ENCODE measurements at places on chromosomes 6 and 20.

- DNase-seq: no peak
- H3K27ac ChIP-seq: no peak overlapping the region
- H3K4me3 ChIP-seq: no peak overlapping the region
- H3K36me3 ChIP-seq: no peaks in the 10 kb centered on the region
Measured at GRCh38 chr6:141677598-141678211, 455.0 kb upstream of the GJE1 start.

DNA sequence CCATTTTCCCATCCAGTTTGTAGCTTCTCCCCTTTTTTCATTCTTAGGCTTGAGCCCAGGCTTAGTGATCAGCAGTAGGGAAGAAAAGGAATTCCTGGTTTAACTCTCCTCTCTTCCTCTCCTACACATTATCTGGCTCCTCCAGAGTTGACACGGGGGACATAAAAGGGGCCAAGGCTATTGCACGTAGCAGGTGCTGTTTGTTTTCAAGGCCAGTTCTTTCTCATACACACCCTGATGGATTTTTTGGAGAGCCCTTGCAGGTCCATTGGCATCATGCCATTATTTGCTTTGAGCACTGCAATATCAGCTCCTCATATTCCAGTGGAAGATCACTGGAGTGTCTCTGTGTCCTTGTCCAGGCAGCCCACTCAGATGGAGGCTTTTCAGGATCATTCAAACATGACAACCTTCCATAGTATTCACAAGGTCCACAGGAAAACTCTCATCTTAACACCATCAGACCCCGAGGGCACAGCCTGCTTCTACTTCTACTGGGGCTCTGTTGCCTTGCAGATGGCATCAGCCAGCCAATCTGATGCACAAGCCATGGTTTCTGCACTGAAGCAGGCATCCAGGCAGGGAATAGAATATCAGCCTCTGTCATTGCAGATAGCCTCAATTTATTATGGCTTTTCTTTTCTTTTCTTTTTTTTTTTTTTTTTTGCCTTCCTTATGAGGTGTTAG is 18.8 kb downstream of the PLCB4 start:
- no peak overlapping the region for H3K27ac ChIP-seq
- no peak for DNase-seq

DNA sequence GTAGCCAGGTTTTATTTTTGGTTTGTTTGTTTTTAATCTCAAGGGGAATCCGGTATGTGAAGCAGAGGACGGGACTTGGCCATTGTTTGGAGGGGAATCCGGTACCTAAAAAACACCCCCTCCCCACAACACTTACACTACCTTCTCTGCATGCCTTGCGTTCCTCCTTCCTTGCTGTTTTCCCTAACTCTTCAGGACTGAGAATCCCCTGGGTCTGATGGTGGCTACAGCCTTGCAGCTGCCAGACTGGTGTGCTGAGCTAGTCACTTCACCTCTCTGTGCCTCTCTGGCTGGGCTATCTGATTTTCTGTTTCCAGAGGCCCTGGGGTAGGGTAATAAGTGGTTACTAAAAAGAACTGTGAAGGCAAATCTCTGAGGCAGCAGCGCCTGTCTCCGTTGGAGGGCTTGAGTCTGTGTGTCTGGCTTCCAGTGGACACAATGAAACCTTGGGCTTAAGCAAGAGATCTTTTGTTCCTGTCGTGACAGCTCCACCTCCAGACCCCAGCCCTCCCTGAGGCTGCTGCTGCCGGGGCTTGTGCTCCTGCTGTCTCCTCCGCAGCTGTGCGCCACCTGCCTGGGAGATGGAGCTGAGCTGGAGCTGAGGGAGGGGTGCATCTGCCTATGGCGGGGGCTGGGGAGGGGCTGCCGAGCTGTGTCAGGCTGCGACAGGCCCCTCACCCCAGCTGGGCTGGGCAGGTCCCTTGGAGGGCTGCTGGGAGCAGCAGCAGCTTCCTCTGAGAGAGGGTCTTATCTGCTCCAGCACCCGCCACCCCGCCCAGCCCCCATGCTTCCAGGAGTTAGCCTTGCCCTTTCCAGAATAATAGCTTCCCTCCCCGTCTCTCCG is 65.8 kb upstream of the CCDC167 start:
- H3K27me3 ChIP-seq: no peaks in the 10 kb centered on the region
- H3K36me3 ChIP-seq: no peaks in the 10 kb centered on the region
- H3K27ac ChIP-seq: no peak overlapping the region
- peak overlapping the region; percentile 72 for H3K4me3 ChIP-seq
- peaks cover 11% of the 10 kb centered on the region for H3K4me1 ChIP-seq

DNA sequence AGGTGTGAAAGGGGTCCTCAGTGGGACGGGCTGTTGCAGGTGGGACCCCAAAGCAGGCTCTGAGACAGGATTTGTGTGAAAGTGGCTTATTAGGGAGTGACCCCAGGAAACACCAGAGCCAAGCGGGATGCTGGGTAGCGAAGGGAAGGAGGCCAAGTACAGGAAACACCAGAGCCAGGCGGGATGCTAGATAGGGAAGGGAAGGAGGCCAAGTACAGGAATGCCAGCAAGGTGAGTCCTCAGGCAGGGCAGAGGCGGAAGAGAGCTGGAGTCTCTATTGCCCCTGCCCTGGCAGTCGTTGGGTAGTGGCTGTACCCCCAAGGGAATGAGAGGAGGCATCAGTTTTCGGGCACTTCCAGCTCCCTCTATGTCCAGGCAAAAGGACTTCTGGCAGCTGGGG is 30.5 kb upstream of the TGM2 start:
- H3K27ac ChIP-seq: no peak overlapping the region
- H3K4me3 ChIP-seq: no peak overlapping the region
- no peaks in the 10 kb centered on the region for H3K36me3 ChIP-seq
- no peak for DNase-seq
- H3K4me1 ChIP-seq: peaks cover 33% of the 10 kb centered on the region

DNA sequence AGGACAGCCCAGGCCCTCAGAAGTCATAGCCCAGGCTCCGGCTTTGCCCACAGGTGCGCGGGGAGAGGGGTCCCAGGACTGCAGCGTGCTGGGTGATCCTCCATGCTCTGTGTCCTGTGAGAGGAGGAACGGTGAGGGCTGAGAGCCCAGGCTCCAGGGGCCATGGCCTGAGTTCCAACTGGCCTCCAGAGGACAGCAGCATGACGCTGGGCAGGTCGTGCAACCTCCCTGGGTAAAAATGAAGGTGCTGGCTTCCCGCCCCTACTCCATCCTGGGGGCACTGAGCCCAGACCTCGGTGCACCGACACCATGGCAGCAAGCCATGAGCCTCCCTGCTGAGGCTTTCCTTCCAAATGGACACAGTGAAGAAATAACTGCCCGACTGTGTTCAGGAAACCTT is 305.4 kb downstream of the TAF4 start:
- DNase-seq: no peak
- no peak overlapping the region for H3K4me3 ChIP-seq
- H3K27ac ChIP-seq: no peak overlapping the region
- no peaks in the 10 kb centered on the region for H3K27me3 ChIP-seq

DNA sequence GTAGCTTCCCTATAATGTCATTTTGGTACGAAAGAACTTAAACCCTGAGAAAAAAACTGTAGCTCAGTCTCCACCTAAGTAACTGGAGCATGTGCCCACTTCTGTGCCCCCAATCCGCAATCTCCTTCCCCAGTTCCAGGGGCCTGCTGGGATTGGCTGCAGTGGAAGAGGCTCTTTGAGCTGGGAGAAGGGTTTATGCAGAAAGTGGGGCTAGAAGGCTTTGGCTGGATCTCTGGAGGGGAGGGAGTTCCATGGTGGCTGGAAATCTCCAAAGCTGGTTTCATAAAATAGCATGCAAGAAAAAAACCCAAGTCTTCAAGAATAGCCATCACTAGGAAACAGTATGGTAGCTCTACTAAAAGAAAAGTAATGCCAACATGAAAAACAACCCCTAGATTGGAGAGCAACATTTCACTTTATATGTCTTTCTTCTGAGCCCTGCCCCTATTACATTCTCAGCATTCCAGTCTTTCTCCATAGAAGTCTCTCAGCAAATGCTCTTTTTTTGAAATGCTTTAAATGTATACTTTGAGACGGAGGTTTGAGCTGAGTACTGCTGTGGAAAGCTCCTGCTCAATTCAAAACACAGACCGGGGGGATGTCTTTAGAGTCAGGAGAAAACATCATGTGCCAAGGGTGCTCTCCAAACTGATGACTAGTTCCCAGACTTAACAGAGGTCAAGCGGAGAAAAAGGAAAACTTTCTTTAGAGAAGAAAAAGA is 36.0 kb upstream of the FOXO3 start:
- no peaks in the 10 kb centered on the region for H3K4me1 ChIP-seq
- no peak overlapping the region for H3K4me3 ChIP-seq
- H3K36me3 ChIP-seq: no peaks in the 10 kb centered on the region
- DNase-seq: no peak
- no peak overlapping the region for H3K27ac ChIP-seq

GRCh38 chr6:93008375-93008774 is 411.0 kb downstream of the EPHA7 start:
- no peak overlapping the region for H3K4me3 ChIP-seq
- H3K36me3 ChIP-seq: no peaks in the 10 kb centered on the region
- DNase-seq: no peak
- H3K27me3 ChIP-seq: no peaks in the 10 kb centered on the region
- no peaks in the 10 kb centered on the region for H3K4me1 ChIP-seq
- no peak overlapping the region for H3K27ac ChIP-seq

DNA sequence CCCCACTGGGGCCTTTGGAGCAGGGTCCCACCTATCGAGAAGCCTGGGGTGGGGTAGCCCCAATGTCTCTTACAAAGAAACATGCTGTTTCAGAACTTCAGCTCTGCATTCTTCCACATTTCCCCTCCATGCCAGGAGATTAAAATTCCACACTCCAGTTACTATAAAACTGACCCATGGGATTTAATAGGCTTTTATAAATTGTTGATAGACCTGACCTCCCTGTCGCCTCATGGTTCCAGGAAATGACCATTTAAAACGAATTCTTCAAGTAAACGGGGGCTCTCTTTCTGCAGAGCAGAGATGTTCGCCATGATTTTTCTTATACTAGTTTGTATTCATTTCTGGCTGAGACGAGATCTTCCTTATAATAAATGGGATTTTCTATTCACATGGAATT is 19.3 kb downstream of the RIN2 start:
- DNase-seq: no peak
- H3K27ac ChIP-seq: peak overlapping the region; percentile 53
- peaks cover 19% of the 10 kb centered on the region for H3K4me1 ChIP-seq
- H3K36me3 ChIP-seq: no peaks in the 10 kb centered on the region
- H3K27me3 ChIP-seq: no peaks in the 10 kb centered on the region
